ENCODE measurements at places on chromosomes 6 and 20.

- no peak for DNase-seq
These were observed 38.0 kb downstream of the ELOVL2 start for GRCh38 chr6:11006061-11006460.

DNA sequence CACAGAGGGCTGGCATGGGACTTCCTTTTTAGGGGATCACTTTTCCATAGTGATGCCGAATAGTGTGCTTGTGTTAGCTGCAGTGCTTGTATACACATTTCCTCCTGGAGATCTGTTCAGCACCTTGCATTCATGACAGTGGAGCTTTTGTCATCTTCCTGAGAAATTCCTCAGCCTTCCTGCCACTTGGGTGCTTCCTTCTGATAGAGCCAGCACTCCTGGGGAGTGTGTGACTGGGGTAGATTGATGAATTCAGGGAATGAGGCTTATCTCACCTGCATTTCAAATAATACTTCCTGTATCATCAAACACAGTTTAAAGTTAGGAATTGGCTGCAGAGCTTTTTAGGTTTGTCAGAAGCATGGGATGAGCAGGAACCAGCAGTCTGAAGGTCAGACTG lies 48.8 kb upstream of the SCGN start:
- DNase-seq, result no peak

DNA sequence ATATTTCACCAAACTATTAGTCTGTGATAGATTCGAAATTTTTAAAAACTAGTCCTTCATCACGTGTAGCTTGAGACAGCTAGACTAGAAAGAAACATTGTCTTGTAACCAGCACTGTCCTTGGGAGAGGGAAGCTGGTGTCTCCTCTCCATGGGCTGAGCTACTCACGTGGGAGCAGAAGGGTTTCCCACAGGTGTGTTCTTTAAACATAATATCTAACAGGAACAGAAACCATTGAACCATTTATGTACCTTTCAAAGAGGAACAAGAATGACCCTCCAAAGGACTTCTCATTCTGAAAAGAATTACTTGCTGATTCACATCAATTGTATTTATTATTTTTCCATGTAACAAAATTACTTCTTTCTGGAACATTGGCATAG lies 72.4 kb upstream of the SYNJ2 start:
- no peak for DNase-seq

DNA sequence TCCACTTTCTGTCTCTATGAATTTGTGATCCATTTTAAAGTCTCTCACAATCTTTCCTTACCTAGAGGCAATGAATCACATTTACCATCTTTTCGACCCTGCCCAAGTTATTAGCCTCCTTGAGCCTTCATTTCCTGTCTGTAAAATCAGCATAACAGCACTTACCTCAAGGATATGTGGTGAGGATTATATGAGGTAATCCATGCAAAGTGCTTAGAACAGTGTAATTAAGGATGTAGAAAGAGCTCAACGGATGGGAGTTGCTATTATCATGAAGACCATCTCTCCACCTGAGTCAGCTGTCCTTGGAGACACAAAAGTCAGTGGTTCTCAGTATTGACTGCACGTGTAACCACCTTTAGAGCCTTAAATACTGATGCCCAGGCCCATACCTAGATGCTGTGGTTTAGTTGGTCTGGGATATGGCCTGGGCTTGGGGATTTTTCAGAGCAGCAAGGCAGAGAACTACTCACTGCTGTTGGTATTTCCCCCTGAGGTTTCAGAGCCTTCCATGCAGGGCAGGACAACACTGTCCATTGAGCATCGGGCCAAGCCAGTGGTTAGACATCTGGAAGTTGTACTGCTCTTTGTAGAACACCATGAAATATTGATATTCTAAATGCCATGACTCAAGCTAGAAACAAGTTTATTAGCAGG lies 55.8 kb downstream of the LYRM2 start:
- no peak for DNase-seq

DNA sequence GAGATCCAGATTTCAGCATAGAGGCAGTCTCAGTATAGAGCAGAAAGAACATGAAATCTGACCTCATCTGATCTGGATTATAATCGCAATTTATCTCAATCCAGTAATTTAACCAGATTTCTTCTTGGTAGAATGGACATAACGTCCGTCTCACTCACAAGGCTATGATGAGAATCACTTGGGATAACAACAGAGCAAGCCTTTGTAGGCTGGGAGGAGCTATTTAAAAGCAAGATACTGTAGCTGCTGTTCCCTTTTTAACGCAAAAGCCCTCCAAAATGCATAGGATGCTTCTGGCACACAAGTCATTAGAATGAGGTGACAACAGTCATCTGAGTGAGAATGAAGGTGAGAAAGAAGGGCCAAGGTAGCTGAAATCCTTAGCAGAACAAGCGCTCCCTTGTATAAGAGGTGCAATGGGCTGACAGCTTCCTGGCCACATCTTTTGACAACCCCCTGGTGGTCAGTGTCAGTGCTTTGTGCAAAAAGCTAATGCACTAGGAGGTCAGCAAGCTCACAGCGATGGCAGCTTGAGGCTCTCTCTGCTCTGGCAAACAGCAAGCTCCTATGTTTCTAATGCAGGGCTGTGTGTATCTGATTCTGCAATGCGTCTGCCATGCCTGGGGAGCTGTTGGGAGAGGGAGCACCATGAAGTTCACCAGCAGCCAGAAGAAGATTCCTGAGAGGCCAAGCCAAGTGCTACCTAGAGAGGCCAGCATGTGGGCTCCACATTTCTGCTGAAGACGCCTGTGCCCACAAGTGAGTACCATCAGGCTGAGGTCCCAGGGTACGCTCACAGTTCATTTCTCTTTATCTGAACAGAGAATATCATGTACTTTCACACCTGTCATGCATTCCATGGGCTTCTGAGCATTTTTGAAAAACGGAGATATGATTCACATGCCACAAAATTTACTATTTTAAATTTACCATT lies 16.2 kb downstream of the METTL24 start:
- no peak for DNase-seq

DNA sequence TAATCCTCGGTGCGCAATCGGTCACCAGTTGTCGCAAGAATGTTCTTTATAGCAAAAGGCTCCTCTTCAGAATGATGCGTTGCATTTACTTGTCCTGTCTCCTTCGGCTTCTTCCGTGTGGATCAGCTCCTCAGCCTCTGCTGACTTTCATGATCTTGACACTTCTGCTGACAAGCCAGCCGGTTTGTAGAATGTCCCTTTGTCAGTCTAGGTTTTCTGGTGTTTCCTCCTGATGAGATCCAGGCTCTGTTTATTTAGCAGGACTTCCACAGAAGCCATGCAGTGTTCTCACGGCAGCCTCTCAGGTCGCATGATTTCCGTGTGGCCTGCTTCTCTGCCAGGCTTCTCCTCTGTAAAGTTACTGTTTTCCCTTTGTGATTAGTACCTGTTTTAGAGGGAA lies 66.9 kb downstream of the STX11 start:
- DNase-seq, result no peak

- DNase-seq, result no peak
These were observed 414.0 kb downstream of the GJA1 start for GRCh38 chr6:121849477-121849876.

- DNase-seq, result no peak
These were observed 76.1 kb upstream of the FOXQ1 start for GRCh38 chr6:1235825-1236224.

DNA sequence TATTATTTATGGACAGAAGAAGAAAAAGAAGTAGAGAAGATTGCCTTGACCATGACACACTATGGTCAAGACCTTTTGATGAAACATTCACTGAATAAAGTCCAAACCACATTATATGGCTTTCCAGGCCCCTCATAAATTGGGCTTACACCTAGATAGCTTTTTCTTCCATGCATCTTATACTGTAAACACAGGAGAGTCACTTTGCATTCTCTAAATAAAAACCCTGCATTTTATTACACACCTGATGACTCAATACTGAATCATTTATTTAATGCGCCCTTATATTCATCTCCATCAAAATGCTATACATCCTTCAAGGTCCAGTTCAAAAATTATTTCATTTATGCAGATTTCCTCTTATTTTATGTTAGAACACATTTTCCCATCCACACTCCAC lies 78.0 kb downstream of the COL21A1 start:
- DNase-seq, result no peak

DNA sequence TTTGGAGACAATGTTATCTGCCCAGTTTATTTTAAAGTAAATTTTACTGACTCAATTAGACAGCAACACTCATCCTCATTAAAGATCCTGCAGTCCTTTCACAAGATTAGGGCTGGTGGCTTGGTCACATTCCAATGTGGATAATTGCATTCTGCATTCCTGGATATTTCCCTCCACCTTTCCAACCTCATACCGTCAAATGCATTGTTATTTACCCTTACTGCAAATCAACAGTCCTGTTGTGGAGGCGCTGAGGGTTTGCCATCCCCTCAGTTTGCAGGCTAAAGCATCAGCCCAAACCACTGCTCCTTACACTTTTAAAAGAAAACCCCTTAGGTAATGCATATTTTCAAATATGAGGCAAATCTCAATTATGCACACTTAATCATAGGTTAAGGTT lies 5.4 kb downstream of the CITED2 start:
- no peak for DNase-seq

DNA sequence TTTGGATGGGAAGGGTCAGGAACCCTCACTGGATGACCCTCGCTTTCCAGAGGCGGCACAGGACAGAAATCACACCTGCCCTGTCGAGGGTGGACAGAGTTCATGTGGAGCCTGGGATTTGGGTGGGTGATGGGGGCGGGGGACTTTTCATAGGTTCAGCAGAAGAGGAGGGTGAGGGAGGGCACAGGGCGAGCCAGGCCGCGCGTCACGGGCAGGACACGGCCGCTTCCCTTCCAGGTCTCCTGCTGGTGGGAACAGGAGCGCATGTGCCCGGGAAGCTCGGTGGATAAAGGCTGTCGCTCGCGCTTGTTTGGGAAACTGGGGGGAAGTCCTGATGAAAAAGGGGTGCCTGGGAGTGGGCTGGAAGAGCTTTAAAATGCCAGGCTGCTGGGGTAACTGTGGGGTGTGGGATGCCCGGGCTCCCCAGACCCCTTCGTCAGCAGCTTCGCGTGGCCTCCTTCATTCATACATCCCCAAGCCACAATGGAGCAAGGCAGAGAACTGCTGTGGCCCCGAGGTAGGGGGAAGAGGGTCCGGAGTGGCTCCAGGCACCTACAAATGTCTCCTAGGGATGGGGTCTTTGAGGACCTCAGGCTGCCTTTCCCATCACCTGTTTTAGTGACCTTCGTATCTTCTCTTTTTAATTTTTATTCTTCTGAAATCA lies 102.2 kb downstream of the DACT2 start:
- DNase-seq, result no peak

- no peak for DNase-seq
These were observed 119.0 kb downstream of the RTN4IP1 start for GRCh38 chr6:106510090-106510970.

GRCh38 chr20:38623061-38623460 lies 21.5 kb downstream of the ARHGAP40 start:
- no peak for DNase-seq

DNA sequence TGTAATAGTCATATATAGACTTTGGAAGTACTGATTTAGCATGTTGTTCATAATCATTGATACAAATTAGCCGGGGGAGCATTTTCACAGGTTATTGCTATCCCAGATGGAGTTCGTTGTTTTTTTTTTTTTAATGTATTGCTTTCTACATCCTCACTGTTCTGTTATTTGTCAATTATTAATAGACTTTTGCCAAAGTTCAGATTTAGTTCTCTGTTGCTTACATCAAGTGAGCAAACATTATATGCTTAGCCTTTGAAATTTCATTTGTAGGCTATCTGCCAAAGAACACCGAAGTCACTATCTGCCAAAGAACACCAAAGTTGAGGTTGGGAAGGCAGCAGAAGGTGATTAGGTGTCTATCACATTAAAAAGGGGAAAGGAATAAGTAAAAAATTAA lies at the start of gene HAO1:
TSS of gene HAO1 (minus strand) at position 118 of the 400 bp plus-strand sequence. CDS start at position 82, 36 bp downstream.
- no peak for DNase-seq

GRCh38 chr6:79076160-79076559 lies 1.9 kb downstream of the PHIP start:
- no peak for DNase-seq

DNA sequence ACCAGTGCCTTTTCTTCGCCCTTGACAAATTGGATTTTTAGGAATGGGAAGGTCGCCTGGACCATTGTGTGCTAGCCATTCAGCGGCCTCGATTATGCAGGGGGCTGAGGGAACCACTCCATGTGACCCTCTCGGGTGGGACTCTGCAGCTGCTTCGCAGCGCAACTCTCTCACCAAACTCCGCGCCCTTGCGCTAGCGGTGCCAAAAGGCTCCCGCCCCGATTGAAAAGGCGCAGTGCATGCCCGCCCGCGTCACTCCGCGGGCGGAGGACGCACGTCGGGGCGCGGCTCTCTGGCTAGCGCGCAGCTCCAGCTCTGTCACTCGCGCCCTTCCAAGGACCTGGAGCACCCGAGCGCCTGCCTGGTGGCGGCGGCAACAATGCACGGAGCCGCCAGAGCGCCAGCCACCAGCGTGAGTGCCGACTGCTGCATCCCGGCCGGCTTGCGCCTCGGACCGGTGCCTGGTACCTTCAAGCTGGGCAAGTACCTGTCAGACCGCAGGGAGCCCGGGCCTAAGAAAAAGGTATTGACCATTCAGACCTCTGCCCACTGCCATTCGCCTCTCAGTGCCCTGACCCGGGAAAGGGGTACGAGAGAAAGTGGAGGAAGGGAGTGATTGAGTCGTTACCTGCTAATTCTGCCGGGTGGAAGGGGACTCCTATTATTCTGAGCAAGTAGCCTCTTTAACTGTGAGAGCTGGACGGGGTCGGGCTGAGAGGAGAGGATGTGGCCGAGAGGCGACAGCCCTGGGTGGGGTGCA lies at the start of gene PRDM13:
TSS of gene PRDM13 (plus strand) at position 178 of the 760 bp plus-strand sequence. CDS start at position 380, 202 bp downstream.
- no peak for DNase-seq

- no peak for DNase-seq
These were observed 469.8 kb downstream of the BMP2 start for GRCh38 chr20:7237251-7237650.

GRCh38 chr6:156164701-156165452 lies 612.3 kb upstream of the ARID1B start:
- no peak for DNase-seq

DNA sequence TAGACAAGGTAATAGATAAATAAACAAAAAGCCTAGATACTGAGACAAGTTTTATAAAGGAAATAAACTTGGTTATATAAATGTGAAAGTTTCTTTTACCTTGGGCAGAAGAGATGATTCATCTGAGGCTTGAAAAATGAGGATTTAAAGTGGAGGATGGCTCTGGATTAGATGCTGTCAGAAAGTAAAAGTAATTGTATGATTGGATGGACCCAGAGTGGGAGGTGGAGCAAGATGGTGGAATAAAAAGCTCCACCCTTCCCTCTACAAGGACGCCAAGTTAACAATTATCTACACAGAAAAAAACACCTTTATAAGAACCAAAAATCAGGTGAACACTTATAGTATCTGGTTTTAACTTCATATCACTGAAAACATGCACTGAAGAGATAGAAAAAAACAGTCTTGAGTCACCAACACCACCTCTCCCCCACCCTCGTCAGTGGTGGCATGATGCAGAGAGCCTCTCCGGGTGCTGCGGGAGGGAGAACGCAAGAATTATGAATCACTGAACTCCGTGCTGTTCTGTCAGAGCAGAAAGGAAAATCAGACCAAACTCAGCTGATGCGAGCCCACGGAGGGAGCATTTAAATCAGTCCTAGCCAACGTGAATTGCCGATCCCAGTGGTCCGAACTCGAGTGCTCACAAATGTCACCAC lies 84.7 kb upstream of the GJE1 start:
- DNase-seq, result no peak
